Activated CD4-positive, alpha-beta T cell treated with anti-CD3 and anti-CD28 coated beads for 36 hours (primary cell): ENCODE measurements at places on chromosomes 4 and X. TPM values are rescaled to one million over a fixed set of nuclear protein-coding genes. Genes with fewer than 3 reads are reported as not detected.

DNA sequence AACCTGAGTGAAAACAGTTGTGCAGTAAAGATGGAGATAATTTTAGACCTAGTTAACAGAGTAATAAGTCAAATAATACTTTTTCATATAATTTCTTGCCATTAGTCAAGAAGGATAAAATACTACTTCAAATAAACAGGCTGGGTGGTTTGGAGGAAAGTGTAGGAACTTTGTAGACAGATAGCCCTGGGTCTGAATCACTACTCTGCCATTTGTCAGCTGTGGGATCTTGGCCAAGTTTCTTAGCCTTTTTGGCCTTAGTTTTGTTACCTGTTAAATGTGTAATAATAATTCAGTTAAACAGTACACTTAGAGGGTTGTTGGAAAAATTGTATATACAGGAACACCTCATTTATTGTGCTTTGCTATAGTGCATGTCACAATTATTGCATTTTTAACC is 163.7 kb downstream of the NPNT start:
- no peak for DNase-seq
- H3K4me3 ChIP-seq: no peak overlapping the region
- H3K27me3 ChIP-seq: no peaks in the 10 kb centered on the region
- no peak overlapping the region for H3K27ac ChIP-seq

DNA sequence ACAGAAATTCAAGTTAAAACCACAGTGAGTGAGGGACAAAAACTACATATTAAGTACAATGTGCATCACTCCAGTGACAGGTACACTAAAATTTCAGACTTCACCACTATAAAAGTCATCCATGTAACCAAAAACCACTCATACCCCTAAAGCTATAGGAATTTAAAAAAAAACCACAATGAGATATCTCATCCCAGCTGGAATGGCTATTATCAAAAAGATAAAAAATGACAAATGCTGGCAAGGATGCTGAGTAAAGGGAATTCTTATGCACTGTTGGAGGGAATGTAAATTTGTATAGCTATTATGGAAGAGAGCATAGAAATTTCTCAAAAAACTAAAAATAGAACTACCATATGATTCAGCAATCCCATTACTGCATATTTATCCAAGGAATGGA is 171.1 kb downstream of the HHIP start:
- DNase-seq: no peak
- H3K27ac ChIP-seq: no peak overlapping the region
- H3K4me3 ChIP-seq: no peak overlapping the region
- no peaks in the 10 kb centered on the region for H3K27me3 ChIP-seq
- no peaks in the 10 kb centered on the region for H3K4me1 ChIP-seq
- no peaks in the 10 kb centered on the region for H3K36me3 ChIP-seq

DNA sequence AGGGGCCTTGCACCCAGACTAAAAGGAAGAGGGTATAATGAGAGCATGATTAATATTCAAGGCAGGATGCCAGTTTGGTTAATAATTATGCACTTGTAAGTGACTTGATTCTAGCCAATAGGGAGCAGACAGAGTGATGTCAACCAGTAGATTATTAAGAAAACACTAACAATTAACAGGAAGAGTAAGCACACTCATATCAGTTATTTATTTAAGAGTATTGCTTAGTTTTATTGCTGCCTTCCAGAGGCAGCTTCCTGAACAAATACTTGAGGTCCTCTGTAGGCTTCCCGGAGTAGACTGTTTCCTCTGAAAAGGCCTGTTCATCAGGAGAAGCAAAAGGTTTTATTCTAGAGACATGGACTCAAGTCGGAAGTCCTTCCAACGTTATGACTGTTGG is 129.1 kb upstream of the AFF2 start:
- H3K36me3 ChIP-seq: no peaks in the 10 kb centered on the region
- no peaks in the 10 kb centered on the region for H3K27me3 ChIP-seq
- peaks cover 5% of the 10 kb centered on the region for H3K4me1 ChIP-seq
- no peak for DNase-seq
- H3K4me3 ChIP-seq: no peak overlapping the region

DNA sequence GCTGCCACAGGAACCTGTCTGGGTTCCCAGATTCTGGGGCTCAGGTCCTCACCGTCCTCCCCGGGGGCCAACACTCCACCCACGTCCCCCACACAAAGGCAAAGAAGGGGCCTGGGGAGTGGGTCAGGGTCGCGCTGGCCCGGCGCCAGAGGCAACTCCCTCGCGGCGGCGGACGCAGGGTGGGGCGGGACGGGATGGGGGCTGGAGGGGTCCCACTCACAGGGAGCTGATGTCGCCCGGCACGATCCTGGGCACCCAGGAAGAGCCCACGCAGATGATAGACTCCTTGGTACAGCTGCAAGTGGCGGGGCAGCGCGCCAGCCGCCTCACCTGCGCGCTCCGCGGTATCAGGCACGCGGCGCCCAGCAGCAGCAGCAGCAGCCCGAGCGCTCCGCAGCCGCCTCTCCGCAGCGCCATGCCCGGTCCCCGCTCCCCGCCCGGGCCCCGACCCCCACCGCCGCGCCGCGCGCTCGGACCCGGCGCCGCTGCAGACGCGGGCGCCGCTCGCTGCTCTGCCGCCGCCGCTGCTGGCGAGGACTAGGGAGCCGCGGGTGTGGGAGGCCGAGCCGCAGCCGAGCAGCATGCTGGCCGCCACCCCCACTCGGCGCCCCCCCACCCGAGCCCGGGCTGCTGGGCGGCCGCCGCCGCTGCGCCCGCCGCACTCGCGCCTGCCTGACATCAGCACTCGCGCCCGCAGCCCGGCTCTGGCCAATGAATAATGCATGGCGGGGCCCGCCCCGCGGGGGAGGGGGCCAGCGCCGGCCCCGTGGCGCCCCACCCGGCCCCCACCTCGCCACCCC is at the start of gene LGI2:
Gene LGI2, minus strand, starts transcription at position 670 of the 800 bp plus-strand sequence. Its CDS starts 253 bp downstream, at position 417.
- no peaks in the 10 kb centered on the region for H3K36me3 ChIP-seq
- no peak within 1 kb of the TSS for H3K4me3 ChIP-seq
- peaks cover 63% of the 10 kb centered on the region for H3K27me3 ChIP-seq
- no peak within 1 kb of the TSS for H3K27ac ChIP-seq
- H3K4me1 ChIP-seq: peaks cover 4% of the 10 kb centered on the region

DNA sequence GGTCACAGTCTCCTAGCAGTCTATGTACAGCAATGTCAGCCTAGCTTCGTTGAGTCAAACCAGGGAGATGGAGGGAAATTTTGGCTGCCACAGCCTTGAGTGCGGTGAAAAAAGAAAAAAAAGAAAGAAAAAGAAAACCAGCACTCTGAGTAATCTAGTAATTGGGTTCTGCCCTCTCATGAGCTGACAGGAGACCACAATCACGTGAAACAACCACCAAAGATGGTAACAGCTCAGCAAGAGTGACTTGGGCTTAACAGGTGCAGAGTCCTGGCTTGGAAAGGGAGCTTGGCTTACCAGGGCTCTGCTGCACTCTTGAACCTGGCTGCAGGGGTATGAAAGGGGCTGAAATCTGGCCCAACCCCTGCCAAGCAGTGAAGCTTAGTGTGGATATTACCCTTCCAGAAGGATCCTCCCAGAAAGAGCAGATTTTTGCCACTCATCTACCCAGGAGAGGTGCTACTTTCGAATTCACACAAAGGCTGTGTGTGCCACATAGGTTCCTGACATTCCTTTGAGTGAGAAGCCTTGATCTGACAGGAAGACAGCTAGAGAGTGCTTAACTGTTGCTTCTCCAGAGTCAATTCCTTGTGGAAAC is 350.3 kb downstream of the PTTG2 start:
- H3K4me3 ChIP-seq: peak overlapping the region; percentile 14
- peaks cover 18% of the 10 kb centered on the region for H3K27me3 ChIP-seq
- peak overlapping the region; percentile 78 for H3K27ac ChIP-seq
- no peaks in the 10 kb centered on the region for H3K36me3 ChIP-seq
- DNase-seq: peak; percentile 84

DNA sequence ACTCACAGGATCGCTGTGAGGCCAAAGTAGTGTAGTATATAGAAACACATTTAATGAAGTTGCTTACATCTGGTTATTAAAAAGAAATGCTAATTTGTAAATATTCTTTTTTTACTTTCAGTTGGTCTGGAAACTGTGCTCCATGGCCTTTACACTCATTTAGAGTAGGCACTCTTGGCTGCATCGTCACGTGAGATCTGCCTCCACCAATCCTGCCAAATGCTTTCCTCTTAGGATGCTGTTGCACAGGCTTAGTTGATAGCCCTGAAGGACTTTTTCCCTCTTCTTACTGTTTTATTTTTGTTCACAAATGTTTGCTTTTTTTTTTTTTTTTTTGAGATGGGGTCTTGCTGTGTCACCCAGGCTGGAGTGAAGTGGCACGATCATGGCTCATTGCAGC is 6.3 kb downstream of the CPE start:
- H3K4me3 ChIP-seq: no peak overlapping the region
- no peaks in the 10 kb centered on the region for H3K4me1 ChIP-seq
- H3K27ac ChIP-seq: no peak overlapping the region

DNA sequence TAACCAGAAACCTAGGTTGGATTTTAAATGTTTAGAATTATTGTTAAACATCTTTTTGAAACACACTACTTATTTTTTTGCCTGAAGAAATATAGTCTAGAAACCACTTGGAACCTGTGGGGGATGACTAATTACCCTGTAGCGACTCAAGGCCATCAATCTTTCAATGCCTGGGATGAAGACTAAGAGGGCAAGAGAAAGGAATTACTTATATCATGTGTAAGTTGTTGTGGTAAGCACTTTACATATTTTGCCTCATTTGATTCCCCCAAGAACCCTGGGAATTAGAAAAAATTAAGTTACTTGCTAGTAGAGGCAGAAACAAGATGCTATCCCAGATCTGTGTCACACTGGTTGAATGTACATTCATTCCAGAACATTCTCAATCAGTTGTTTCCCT is 170.9 kb upstream of the GRIA3 start:
- H3K36me3 ChIP-seq: no peaks in the 10 kb centered on the region
- H3K27me3 ChIP-seq: no peaks in the 10 kb centered on the region
- no peak overlapping the region for H3K27ac ChIP-seq

USP11 gene
- 19.2 TPM for total RNA-seq

CSAG2 gene
- total RNA-seq: 0.23 TPM

GRIA2 gene
- not detected for total RNA-seq

FGD1 gene
- total RNA-seq: 0.28 TPM

MAOB gene
- 0.21 TPM for total RNA-seq

SHISA3 gene
- not detected for total RNA-seq
